ENCODE measurements at places on chromosomes 7 and 10.

DNA sequence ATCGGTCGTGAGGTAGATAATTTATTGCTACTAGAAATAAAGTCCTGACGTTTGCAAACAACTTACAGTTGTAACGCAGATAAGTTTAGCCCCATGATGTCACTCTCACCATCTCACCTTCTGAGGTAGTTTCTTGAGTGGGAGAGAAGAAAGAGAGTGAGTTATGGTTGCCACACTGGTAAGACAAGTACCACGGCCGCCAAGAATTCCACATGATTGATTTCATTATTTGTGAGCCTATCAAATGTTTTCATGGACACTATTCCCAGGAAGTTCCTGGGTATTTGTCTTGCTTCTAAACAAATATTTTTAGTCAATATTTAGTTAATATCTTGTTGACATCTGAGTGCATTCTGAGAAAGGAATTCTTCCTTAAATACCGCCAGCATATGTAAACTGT lies 339.4 kb upstream of the KIAA1217 start:
- no peak for DNase-seq

- no peak for DNase-seq
Measured at GRCh38 chr7:158556721-158557440, 30.7 kb downstream of the PTPRN2 start.

DNA sequence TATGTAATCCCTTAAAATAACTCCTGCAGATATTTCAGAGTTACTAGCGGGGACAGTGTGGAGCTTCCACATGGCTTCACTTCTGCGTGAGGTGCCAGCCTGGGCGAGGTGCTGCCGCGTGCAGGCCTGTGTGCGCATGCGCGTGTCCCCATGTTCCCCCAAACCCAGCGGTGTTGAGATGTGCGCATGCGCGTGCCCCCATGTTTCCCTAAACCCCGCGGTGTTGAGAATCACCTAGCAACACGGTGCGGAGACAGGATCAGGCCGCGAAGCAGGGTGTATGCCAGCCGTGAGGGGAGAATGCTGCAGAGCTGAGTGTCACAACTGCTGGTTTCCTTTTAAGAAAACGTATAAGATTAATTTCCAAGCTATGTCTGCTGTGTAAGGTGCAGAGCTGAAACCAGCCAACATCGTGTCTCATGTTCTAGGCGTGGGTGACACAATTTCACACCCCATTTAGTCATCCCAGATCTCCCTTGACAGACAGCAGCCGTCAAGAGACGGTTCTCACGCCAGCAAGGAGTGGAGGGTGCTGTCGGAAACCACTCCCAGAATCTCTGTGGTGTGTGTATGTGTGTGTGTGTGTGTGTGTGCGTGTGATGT lies 71.9 kb upstream of the ADARB2 start:
- DNase-seq: no peak

DNA sequence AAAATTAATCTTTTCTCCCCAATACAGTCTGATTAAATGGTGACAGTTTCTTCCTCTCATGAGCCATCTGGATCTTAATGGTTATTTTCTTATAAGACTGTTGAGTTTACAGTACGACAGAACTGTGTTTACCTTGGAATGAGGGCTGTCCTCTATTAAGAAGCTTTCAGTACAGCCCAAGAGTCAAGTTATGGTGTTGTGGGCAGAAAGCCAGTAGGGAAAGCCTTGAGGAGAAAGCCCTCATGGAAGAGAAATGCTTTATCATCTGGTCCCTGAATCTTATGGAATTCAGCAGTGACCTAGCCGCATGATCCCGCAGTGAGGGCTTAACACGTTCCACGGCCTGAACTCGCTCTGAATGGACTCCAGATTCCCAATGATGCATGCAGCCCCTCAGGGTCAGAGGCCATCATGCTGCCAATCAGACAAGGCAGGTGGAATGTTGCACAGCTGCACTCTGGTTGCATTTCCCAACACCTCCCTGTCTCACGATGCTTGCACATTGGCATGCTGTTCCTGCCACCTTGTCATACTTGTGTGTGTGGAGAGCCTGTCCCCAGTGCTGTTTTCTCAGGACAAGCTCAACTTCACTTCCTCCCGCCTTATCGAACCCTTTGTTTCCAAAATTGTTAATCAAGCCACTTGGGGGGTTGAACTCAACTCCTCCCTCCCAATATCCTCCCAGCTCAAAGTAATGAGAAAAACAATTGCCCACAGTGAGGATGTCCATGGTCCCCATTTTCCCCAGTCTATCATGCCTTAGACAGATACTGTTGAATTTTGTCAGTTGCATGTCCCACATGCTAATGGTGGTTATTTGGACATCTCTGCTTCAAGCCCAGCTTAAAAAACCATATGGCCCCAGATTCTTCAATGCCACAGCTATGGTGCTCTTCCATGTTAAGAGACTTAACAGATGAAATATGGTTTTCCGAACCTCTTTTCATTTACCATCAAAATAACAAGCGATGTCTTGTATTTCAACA lies 211.1 kb upstream of the TCF7L2 start:
- DNase-seq: no peak

- DNase-seq: no peak
Measured at GRCh38 chr7:159310457-159311171, 165.9 kb upstream of the VIPR2 start.

DNA sequence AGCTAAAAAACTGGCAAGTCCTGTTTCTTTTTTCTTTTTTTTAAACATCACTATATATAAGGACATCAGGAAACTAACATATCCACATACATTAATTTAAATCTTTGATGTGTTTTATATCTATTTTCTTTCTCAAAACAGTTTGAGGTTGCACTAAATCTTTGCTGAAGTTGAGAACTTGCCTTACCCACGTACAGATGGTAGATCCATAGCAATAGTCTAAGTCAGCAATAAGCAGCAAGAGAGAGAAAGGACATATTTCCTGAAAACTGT lies 226.7 kb upstream of the IMMP2L start:
- DNase-seq: no peak

DNA sequence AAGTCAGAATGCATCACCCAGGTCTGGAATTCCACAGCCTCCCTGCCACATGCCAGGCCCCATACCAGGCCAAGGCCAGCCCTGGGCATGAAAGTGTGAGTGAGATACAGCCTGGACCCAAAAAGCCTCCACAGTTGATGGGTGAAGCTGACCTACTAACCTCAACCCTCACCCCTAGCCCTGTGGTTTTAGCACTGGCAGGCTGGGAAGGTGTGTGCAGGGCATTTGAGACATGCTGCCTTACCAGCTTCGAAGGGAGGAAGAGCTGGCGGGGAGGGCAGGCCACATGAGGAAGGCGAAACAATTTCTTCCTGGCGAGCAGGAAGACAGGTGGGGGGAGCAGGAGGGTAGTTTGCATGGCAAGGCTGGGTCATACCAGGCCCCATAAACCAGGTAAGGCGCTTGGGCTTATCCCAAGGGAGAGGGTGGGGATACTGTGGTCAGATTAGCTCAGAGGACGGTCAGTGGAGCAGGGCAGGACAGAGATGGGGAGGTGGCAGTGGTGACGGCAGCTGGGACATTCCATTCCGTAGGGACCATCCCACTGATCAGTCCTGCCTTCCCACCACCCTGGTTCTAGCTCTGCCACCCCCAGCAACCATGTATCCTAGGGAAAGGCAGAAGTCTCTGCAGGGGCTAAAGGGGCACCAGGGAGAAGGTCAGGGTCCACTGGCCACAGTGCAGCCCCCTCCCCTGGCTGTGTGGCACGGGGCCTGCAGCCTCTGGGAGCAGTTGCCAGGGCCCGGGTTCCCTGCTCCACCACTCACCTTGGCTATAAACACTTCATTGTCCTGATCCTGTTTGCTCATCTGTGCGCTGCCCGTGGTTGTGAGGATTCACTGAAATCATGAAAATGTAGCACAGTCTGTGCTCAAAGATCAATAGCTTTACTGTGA lies 155.8 kb downstream of the NRF1 start:
- no peak for DNase-seq

DNA sequence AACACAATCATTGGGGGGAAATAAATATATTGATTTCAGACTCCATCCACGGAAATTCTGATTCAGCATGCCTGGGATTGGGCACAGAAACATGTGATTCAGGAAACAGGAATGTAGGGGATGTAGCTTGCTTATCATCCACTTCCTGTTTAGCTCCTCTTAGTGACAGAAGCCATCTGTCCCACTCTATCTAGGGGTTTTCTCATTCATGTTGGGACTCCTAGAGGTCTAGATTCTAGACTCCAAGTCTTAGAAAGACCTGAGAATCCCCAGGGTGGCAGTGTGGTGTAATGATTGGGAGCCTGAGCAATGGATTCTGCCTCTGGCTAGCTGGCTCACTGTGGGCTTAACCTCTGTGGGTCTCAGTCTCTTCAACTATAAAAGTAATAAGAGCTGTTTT lies 67.9 kb downstream of the CDK1 start:
- no peak for DNase-seq

GRCh38 chr7:149770728-149771636 lies 2.4 kb downstream of the ZNF467 start:
- DNase-seq: no peak

- no peak for DNase-seq
Measured at GRCh38 chr10:126907423-126907970, 2.3 kb downstream of the DOCK1 start.

GRCh38 chr10:3786295-3787015 lies 1.4 kb upstream of the KLF6 start:
- no peak for DNase-seq

DNA sequence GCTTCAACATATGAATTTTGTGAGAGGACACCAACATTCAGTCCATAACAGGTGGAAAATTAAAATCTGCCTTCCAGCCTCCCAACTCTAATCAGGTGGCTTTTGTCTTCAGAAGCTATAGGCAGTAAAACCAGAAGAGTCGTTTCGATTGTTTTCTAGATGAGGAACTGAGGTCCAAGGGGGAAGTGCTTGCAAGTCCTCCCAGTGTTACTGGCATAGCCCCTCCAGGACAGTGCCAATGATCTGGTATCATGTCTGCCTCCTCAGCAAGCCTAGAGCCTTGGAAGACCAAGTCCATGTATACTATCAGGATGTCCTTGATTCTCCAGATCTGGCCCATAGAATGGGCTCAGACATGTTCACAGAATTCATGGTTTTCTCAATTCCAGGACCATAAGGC lies 16.9 kb downstream of the CYP26A1 start:
- DNase-seq: no peak

DNA sequence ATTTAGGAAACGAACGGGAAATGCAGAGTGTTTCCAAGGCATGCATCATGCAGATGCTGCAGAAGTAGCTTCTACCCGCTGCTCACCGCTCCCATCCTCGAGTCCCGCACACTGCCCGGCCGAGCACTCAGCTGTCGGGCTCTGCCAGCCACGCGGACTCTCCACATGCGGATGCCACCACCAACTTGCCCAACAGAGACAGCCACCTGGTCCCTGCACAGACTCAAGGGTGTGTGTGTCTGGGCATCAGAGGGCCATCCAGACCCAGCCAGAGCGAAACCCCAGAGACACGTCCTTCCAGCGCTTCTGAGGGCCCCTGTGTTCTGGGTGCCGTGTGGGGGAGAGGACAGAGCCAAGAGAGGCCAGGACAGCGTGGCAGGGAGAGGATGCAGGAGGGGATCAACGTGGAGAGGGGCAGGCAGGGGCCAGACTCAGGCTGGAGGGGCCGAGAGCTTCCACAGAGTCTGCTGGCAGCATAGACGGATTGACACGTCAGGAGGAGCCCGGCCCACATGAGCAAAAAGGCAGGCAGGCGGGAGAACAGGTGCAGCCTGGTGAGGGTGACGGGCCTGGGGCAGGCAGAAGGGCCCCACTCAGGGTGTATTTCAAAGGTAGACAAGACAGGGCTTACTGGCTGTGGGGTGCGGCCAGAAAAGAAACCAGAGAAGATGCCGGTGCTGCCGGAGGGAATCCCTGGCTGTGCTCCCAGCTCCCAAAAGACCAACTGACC lies 18.3 kb downstream of the GPER1 start:
- DNase-seq: no peak

DNA sequence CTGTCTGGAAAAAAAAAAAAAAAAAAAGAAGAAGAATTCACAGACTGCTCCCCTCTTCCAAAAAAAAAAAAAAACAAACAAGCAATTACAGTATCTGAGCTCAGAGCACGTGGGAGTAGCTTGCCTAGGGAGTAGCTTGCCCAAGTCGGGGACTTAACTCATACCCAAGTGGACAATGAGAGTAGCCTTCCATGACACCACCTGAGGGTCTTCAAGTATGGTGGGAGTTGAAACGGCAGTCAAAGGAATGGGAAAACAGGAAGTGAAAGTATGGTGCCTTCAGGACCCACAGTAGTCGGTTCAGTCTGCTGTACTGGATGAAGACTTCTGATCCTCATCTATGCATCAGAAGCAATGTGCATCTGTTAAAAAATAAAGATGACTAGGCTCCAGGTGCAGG lies 10.6 kb downstream of the VOPP1 start:
- DNase-seq: no peak

GRCh38 chr10:132163278-132163765 lies 23.4 kb upstream of the DPYSL4 start:
- no peak for DNase-seq

DNA sequence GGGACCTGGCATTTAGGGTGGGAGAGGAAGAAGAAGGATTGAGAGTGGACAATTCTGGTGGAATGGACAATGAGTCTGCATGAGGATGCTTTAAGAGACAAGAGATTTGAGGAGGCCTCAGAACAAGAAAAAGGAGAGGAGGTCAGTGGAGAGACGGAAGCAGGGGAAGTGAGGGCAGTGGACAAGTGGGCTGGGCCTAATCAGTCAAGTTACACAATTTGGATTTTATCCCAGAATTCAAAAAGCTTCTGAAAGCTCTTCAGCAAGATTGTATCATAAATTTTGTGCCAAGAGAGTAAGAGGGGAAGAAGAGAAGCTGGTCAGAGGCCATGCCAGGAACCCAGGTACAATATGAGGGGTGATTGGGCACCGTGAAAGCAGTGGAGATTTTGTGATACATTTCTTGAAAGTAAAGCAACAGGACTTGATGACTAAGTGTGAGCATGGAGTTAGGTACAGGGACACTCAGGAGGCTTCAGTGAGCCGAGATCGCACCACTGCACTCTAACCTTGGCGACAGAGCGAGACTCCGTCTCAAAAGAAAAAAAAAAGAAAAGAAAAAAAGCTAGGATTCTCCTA lies 19.3 kb upstream of the TSPAN13 start:
- no peak for DNase-seq

DNA sequence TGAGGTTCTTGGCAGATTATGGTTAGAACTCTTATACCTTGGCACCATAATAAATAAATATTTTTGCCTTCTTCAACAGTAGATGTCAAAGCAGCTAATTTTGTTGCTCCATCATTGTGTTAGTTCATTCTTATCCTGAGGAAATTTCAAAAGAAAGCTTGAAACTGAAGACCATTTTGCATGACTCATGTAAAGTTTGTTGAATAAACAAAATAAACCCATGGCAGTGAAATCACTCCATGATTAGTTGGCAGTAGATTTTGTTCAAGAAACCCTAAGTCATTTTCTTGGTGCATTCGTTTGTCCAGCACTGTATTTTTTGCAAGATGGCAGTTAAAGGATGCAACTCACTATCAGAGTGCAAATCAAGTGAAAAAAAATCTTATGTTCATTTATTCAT lies 91.6 kb downstream of the HECW1 start:
- DNase-seq: no peak

GRCh38 chr7:45180084-45180986 lies 22.7 kb downstream of the RAMP3 start:
- DNase-seq: no peak

DNA sequence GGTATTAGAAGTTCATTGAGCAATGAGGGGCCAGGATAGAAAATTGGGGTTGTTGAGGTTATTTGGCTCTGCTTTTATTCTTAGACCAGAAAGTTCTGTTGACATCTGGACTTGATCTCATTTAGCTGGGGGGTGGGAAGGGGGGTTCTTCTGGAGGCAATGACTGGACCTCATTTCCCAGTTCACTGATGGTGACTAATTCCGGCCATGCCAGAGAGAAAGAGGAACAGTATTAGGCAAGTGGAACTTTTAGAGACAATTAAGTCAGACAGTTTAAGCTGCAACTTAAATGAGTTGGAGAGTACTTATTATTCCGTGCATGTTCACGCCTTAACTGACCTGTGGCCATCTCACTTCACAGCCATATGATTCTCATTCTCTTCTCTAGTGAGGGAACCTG lies 512.5 kb downstream of the REEP3 start:
- DNase-seq: no peak
